Stimulated activated CD4-positive, alpha-beta T cell treated with anti-CD3 and anti-CD28 coated beads, Interleukin-2, amount 100 ng/mL, for 24 hours (primary cell): ENCODE measurements at places on chromosomes 2 and 18.

DNA sequence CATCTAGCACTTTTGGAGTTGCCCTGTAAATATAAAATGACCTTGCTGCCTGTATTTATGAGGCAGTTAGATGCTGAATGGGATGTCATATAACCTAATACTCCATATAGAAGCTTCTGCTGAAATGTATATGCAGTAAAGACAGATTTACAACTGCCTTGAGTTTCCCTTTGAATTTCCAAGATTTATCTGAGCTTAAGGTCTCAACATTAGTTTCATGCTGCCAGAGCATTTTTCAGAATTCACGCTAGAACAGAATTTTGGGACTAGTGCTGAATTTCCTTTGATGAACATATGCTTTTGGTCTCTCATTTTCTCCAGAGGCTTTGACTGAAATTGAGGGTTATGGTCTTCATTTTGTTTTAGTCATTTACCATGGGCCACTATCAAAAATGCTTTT lies 254.7 kb upstream of the FANCL start:
- DNase-seq, result no peak

GRCh38 chr2:236180831-236181453 lies 12.8 kb upstream of the GBX2 start:
- DNase-seq, result peak; percentile 63

DNA sequence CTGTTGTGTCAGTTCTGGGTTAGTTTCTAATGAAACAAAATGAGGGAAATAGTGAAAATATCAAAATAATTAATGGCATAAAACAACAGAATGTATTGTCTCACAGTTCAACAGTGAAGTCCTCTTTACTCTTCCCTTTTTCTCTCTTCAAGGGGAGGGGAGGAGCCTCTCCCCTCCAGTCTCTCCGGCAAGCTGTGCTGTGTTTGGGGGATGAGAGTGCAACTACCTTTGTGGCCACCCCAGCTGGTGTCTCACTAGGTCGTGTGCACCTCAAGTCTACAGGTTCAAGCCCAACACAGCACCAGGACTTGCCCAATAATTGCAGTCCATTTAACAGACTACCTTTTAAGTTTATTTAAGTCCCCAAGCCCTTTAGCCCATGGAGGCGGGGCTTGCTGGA lies 271.7 kb upstream of the DOK6 start:
- no peak for DNase-seq

DNA sequence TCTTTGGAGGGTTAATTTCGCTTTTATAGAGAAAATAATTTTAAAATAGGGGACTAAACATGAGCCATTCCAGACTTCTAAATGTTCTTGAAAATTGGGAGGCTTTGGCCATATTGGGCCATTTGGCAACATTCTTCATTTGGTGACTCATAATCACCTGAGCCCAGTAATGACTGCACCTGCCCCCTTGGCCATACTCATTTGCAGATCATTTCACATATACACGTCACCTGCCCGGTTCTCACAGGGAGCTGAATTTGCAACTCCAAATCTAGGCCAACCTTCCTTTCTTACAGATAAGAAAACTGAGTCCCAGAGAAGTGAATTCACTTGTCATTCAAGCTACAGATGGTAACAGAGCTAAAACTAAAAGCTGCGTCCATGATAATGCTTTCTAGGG lies 289.7 kb downstream of the EPHA4 start:
- DNase-seq, result no peak

- peak; percentile 16 for DNase-seq
Measured at GRCh38 chr2:649426-650342, 27.5 kb downstream of the TMEM18 start.

DNA sequence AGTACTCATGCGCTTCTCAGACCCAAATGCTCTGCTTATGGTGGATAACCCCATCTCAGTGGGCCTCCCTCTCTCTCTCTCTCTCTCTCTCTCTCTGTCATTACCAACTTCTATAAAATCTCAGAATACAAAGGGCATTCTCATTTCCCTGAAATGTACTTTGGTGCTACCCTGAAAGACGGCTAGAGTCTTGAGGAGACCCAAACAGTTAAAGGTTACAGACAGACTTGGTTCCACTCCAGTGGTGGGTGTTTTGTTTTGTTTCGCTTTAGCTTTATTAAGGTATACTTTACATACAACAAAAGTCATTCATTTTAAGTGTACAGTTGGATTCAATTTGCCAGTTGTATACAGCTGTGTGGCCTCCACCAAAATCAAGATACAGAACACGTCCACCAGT lies 60.9 kb downstream of the BCL11A start:
- DNase-seq, result no peak

DNA sequence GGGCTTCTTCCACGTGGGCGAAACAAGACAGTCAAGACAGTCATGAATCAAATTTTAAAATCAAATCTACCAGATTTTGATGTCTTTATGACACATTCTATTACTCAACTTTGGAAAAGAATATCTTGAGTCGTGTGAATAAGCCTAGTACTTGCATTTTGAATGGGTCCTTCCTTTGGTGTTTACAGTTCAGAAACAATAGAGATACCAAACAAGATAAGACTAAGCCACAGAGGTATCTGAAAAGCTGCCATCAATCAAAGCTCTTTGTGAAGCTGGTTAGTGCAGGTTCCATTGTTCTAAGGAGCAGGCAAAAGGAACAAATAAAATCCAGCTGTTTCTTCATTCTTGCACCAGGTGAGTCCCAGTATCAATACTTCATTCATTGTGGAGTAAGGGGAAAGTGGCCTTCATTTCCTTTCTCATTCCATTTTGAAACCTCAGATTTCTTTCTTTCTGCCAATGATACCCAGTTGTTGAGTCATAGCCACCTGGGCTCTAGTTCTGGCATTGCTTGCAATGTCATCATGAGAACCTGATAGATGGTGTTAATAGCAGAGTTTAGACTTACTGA lies 151.7 kb upstream of the L3MBTL4 start:
- DNase-seq, result no peak

DNA sequence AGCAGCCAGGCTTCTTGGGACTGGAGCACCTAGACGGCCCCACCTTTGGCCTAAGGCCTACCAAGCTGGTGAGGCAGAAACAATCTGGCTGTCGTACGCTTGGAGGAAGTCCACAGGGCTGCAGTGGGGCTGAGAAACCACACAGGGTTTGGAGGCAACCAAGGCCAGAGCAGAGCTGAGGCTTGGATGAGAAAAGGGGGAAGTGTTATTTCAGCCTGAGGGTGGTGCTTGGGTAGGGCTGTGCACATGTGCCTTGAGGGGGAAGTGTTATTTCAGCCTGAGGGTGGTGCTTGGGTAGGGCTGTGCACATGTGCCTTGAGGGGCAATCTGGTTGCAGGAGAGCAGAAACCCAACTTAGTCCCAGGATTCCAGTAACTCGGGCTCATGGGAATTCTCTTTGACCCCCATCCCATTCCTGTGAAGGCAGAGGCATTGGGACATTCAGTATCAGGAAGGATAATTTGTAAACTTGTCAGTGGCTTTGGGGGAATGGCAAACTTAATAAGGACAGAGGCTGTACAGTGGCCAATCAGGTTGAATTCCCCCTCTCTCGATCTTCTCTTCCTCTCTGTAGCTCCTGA lies 971 bp upstream of the FBXO41 start:
- DNase-seq, result peak; percentile 21

GRCh38 chr2:220243571-220243970 lies 616.1 kb downstream of the SLC4A3 start:
- DNase-seq, result no peak

DNA sequence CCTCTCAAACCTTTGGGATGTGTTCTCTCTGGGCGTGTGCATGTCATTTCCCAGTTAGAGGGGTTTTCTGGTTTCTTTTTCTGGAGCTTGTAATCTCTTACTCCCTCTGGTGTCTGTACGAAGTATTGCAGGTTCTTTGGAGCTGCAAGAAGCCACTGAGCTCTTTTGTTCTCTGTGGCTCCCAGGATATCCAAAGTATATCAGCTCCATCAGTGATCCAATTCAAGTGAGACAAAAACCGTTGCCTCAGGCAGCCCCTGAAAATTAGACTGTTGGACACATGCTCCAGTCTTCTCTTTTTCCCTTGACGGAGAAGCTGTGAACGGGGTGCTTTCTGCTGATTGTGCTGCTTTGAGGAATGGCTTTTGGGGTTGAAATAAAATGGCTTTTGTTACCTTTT lies 59.0 kb upstream of the LDLRAD4 start:
- no peak for DNase-seq

DNA sequence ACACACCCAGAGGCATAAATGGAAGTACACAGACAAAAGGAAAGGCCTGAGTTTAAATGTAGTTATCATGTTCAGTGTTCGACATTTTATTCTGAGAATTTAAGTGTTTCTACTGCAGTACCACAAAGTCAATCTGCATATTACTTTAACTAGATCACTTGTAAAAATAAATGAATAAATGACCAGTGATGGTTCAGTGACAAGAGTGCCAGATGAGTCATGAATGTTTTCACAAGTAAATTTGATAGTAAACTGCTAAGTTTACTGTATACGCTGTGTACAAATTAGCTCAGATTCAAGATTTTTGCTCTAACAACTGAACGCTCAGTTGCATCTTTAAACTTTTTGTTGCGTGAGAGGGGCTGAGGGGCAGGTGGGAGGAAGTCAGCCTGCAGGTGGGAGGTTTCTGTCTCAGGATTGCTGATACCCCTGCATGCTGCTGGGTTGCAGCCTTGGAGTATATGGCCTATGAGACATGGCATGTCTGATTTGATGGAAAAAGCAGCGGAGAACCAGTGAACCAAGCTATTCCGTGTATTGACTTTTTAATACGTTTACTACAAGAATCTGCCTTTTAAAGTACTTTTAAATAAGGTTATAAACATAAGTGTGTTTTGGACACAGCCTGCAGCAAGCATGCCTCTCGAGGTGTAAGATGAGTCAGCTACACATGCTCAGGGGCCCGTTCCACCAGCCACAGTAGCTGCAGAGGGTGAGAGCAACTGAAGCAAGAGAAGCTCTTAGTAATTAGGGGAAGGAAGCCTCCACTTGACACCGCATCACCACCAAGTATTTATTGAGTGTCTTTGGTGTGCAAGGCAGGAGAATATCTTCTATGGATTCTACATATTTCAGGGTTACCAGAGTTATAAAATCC lies 245.1 kb downstream of the NEDD4L start:
- no peak for DNase-seq

DNA sequence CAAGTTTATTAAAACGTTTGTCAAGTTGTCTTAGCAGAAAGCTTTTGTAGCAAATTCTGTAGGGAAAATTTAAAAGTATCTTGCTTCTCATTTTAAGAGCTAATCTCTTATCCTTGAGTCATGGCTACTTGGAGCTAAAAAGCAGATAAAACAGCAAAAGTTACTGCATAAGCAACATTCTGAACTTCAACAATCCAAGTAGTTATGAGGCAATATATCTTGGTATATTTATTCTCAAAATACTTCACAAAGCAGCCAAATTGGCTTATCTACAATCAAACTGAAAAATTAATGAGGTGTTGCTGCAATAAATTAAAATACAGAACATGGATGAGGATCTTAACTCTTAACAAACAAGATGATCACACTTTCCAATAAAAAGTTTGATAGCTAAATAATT lies 306.5 kb downstream of the PIEZO2 start:
- DNase-seq, result no peak

DNA sequence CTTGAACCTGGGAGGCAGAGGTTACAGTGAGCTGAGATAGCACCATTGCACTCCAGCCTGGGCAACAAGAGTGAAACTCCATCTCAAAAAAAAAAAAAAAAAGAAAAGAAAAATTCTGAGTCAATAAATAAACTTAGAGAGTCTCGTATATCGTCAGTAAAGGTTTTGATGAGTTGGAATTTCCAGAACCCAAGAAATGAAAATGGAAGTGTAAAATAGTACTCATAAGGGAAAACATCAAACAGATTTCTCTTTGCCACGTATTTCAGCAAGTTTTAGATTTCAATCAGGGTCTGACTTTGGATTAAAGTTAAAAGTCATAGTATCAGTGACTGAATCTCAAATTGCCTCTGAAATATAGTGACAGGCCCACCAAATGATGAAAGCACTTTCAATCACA lies 71.4 kb upstream of the SPOPL start:
- no peak for DNase-seq

- DNase-seq, result no peak
Measured at GRCh38 chr2:45178359-45178758, 169.1 kb upstream of the SIX2 start.

DNA sequence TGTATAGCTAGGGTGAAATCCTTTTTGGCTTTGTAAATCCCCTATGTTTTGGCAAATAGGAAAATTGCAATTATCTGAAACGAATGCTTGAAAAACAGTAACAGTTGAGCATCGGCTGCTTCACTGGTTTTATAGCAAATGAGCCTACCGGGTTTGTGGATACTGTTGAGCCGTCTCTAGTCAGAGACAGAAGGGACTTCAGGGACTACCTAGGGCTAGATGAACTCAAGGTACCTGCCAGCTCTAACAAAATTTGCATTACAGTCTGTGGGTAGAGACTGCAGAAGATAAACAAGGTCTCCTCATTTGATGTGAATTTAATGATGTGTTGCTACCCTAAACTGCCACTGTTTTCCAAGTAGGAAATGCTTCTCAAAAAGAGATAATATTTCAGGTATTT lies 101.1 kb downstream of the EML6 start:
- no peak for DNase-seq

DNA sequence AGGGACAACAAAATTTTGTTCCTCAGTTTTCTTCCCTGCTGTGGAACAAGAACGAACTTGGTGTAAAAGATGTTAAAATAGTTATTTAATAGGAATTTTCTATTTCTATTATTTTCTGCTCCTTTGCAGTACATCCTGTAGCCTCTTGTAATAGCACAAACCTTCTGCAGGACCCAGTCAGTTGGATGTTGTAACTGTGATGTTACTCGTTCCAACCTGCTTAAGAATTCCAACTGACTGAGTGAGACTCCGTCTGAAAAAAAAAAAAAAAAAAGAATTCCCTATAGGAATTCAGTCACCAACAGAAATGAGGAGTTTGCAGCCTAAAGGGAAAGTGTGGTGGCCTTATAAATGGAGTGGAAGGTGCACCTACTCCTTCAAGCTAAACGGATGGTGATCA lies 46.4 kb upstream of the CDH20 start:
- no peak for DNase-seq

DNA sequence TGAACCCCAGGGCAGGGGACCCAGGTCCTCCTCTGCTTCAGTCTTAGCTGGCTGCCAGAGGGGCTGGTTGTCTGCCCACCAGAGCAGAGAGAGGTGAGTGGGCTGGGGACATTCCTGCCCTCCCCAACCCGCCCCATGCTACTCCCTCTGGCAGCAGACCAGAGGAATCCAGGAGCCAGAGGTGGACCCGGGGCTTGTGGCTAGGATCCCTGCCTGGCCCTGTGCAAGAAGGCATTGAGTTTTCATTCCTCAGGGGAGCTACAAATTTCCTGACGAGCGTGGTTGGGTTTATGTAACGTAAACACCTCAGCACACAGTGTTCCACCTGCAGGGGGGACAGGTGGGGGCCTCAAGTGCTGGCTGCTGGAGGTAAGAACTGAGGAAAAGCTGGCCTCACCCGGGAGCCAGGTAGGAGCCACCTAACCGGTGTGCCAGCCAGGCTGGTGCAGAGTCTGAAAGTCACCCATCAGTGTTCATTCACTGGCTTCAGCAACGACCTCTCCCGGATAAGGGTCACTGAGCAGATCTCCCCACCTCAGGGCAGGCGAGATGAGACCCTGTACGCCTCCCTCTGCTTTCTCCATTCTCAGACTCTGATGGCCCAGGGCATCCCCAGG lies 246.8 kb downstream of the DYSF start:
- no peak for DNase-seq

GRCh38 chr2:221676566-221677172 lies 104.6 kb upstream of the EPHA4 start:
- DNase-seq, result no peak

- no peak for DNase-seq
Measured at GRCh38 chr2:201237486-201238123, 22.7 kb upstream of the CASP8 start.
